ENCODE measurements at places on chromosomes 12 and 14. TPM values are rescaled to one million over a fixed set of nuclear protein-coding genes. Genes with fewer than 3 reads are reported as not detected.

Gene ZDHHC22
- not detected for total RNA-seq

Gene MGP
- total RNA-seq = 31.9 TPM

Gene KLHL28
- total RNA-seq = 5.8 TPM

Gene SLC38A4
- total RNA-seq = 7.6 TPM

Gene TMEM121
- total RNA-seq = 1.9 TPM

Gene KCNC2
- not detected for total RNA-seq

Gene ANO2
- total RNA-seq = 1.0 TPM

Gene PIP4P1
- total RNA-seq = 8.9 TPM

Gene GLIPR1L1
- total RNA-seq = not detected

Gene HVCN1
- total RNA-seq = 1.2 TPM

Gene LARP4
- total RNA-seq = 20.6 TPM

DNA sequence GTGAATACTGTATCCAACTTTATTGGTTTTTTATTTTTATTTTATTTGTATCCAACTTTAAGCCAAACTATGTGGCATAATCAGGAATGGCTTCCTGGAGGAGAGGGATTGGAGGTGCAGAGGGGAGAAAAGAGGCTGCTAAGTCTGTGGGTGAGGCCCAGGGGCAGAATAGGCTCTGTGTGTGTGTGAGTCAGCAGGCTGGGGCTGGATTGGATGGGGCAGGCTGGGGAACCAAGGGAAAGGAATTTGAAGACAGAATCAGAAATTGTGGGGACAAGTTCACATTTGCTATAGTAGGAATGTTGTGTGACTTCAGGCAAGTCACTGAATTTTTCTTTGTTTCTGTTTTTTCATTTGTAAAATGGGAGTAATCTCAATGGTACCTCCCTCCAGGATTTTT is 12.8 kb upstream of the RILPL1 start:
- DNase-seq = no peak
- no peaks in the 10 kb centered on the region for H3K36me3 ChIP-seq
- no peak overlapping the region for H3K27ac ChIP-seq
- H3K27me3 ChIP-seq = no peaks in the 10 kb centered on the region
- H3K4me3 ChIP-seq = no peak overlapping the region
- no peaks in the 10 kb centered on the region for H3K4me1 ChIP-seq

GRCh38 chr14:68593806-68594536 is 198.9 kb downstream of the ZFP36L1 start:
- DNase-seq = no peak
- H3K36me3 ChIP-seq = no peaks in the 10 kb centered on the region
- no peak overlapping the region for H3K4me3 ChIP-seq
- no peaks in the 10 kb centered on the region for H3K27me3 ChIP-seq
- H3K27ac ChIP-seq = no peak overlapping the region

DNA sequence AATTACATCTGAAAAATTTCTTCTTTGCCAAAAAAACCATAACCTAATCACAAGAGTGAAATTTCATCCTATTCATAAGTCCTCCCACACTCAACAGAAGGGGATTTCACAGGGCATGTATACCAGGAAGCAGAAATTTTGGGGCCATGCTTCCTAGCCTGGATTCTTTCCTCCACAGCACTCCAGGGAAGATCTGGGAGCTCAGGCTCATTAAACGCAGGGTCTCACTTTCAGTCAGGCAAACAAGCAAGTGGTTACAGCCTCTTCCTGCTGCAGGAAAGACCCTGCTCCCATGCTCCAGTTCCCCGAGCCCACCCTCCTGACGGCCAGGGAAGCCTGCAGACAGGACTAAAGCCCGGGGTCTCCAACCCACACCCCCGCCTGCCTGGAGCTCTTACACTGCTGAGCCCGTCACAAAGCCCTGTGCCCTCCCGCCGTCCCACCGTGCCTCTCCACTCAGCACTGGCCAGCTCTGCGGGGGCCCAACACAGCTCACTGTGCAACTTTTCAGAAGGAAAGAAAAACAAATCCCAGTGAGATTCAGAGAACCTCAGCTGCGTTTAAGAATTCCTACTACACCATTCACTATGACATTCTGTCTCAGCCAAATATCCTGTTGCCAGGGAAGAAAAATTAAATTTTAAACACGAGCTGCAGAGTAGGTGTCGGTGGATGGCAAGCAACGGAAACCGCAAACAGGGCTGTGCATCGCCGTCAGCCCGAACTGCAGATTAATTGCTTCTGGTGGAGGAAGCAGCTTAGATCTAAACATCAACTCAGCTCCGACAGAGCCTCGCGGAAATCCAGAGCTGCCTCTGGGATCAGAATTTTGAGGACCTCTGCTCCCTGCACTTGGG is 106.7 kb upstream of the SFSWAP start:
- H3K27ac ChIP-seq = no peak overlapping the region
- H3K4me1 ChIP-seq = no peaks in the 10 kb centered on the region
- H3K4me3 ChIP-seq = no peak overlapping the region
- no peaks in the 10 kb centered on the region for H3K36me3 ChIP-seq
- no peaks in the 10 kb centered on the region for H3K27me3 ChIP-seq
- no peak for DNase-seq

- no peaks in the 10 kb centered on the region for H3K27me3 ChIP-seq
- H3K36me3 ChIP-seq = no peaks in the 10 kb centered on the region
- DNase-seq = no peak
- no peak overlapping the region for H3K27ac ChIP-seq
- H3K4me3 ChIP-seq = no peak overlapping the region
- no peaks in the 10 kb centered on the region for H3K4me1 ChIP-seq
These were observed 55.0 kb downstream of the TMX1 start for GRCh38 chr14:51294951-51295525.

DNA sequence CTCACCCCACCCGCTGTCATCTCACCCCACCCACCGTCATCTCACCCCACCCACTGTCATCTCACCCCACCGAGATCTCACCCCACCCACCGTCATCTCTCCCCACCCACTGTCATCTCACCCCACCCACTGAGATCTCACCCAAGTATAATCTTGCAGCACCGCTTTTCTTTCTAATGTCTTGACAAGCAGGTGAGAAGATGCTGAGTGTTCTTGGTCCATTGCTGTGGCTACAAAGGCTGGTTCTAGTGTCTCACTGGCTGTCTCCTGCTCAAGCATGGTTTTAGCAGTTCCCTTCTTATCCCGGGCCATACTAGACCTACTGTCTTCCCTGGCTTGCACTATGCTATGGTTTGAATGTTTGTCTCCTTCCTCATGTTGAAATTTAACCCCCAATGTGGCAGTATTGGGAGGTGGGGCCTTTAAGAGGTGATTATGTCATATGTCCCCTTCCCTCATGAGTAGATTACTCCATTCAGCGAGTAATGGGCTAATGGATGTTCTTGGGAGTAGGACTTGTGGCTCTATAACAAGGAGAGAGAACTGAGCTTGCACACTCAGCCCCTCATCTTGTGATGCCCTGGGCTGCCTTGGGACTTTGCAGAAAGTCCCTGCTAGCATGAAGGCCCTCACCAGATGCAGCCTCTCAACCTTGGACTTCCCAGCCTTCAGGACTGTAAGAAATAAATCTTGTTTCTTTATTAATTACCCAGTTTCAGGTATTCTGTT is 47.7 kb upstream of the PPP2R5C start:
- no peaks in the 10 kb centered on the region for H3K27me3 ChIP-seq
- no peak overlapping the region for H3K4me3 ChIP-seq
- H3K27ac ChIP-seq = no peak overlapping the region
- H3K36me3 ChIP-seq = no peaks in the 10 kb centered on the region
- DNase-seq = peak; percentile 1

DNA sequence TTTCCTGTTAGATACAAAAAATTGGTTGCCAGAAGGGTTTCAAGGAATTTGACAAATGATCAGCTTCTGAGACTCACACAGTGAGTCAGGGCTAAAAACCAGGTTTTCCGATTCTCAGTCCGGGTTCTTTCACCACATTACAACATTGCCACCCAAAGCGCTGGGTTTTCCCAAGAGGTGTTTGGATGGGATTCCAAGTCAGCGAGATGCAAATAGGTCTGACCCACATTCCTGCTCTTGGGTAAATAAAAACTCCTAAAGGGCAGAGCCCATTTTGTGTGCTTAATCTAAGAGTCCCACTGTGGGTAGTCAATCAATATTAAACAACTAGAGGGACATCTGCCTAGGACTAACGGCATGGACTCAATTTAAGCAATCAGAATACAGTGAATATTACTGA is 5.4 kb upstream of the RIC8B start:
- H3K4me1 ChIP-seq = peaks cover 6% of the 10 kb centered on the region
- H3K36me3 ChIP-seq = no peaks in the 10 kb centered on the region
- H3K4me3 ChIP-seq = no peak overlapping the region
- no peaks in the 10 kb centered on the region for H3K27me3 ChIP-seq
- DNase-seq = peak; percentile 24
- H3K27ac ChIP-seq = peak overlapping the region; percentile 55

GRCh38 chr12:55708695-55709233 is 1.1 kb upstream of the ITGA7 start:
- H3K4me1 ChIP-seq = no peaks in the 10 kb centered on the region
- no peaks in the 10 kb centered on the region for H3K27me3 ChIP-seq
- DNase-seq = no peak
- H3K36me3 ChIP-seq = no peaks in the 10 kb centered on the region
- no peak overlapping the region for H3K27ac ChIP-seq
- H3K4me3 ChIP-seq = no peak overlapping the region

GRCh38 chr14:106436310-106436905 is 910.0 kb downstream of the TMEM121 start:
- DNase-seq = peak; percentile 52
- no peaks in the 10 kb centered on the region for H3K27me3 ChIP-seq
- H3K27ac ChIP-seq = no peak overlapping the region
- no peaks in the 10 kb centered on the region for H3K36me3 ChIP-seq
- H3K4me3 ChIP-seq = no peak overlapping the region
- H3K4me1 ChIP-seq = no peaks in the 10 kb centered on the region

- no peak for DNase-seq
- no peak overlapping the region for H3K4me3 ChIP-seq
- no peaks in the 10 kb centered on the region for H3K27me3 ChIP-seq
These were observed 604.5 kb downstream of the VRK1 start for GRCh38 chr14:97401714-97402113.

DNA sequence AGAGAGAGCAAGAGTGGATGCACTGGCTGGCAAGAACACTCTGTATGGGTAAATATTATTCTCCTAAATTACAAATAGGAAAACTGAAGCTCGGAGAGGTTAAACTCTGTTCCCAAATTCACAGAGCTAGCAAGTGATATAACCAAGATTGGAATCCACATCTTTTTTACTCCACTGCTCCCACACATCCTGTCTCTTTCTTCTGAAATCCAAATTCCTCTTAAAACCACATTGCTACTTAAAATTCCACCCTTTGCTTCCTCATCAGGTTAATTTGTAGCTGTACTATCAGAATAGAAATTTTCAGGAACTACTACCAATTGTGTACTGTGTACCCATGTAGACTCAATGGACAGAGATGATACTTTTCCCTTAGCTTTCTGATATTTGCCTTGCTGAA is 74.4 kb downstream of the ARMH4 start:
- H3K4me1 ChIP-seq = no peaks in the 10 kb centered on the region
- no peaks in the 10 kb centered on the region for H3K36me3 ChIP-seq
- no peak for DNase-seq
- no peak overlapping the region for H3K27ac ChIP-seq
- H3K4me3 ChIP-seq = no peak overlapping the region

- H3K36me3 ChIP-seq = no peaks in the 10 kb centered on the region
- no peak overlapping the region for H3K4me3 ChIP-seq
- no peak for DNase-seq
- H3K27me3 ChIP-seq = no peaks in the 10 kb centered on the region
These were observed 2.4 kb downstream of the DHRS2 start for GRCh38 chr14:23638414-23639047.

DNA sequence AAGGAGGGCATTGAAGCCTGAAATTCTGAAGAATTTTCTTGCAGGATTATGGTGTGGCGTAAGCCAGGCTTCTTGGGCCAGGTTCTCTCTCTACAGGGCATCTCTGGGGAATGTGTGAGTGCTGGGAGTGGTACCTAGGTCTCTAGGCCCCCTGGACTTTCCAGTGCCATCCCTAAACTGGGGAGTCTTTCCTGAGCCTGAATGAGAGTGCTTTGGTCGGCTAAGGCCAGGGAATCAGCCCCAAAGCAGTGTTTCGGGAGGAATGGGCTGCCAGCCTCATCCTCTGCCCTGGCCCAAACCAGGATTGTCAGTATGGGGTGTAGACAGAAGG is 93.9 kb downstream of the CALM1 start:
- H3K27ac ChIP-seq = no peak overlapping the region
- no peaks in the 10 kb centered on the region for H3K36me3 ChIP-seq
- no peaks in the 10 kb centered on the region for H3K4me1 ChIP-seq
- H3K27me3 ChIP-seq = no peaks in the 10 kb centered on the region
- no peak overlapping the region for H3K4me3 ChIP-seq
- DNase-seq = no peak

GRCh38 chr14:94097091-94097490 is 13.4 kb upstream of the IFI27 start:
- H3K27ac ChIP-seq = no peak overlapping the region
- H3K4me3 ChIP-seq = no peak overlapping the region
- no peak for DNase-seq

- H3K4me1 ChIP-seq = no peaks in the 10 kb centered on the region
- no peaks in the 10 kb centered on the region for H3K27me3 ChIP-seq
- H3K36me3 ChIP-seq = no peaks in the 10 kb centered on the region
- no peak overlapping the region for H3K27ac ChIP-seq
- H3K4me3 ChIP-seq = no peak overlapping the region
These were observed 354.1 kb downstream of the DPF3 start for GRCh38 chr14:72539661-72540315.

DNA sequence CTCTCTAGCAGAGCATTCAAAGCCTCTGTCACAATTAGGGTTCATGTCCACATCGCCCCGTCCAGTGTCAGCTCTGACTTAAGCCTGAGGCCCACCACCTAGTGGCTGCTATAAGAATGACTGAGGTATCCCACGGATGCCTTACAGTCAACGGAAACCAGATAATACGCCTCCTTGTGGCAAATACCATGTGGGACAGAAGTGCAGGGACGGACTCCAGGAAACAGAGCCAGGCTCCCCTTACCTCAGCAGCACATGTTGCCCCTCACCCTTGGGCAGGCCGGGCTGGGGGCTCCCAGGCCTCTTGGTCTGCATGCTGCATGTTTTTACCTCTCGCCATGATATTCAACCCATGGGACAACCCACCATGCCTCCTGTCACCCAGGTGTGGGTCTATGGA is 86.3 kb downstream of the VWF start:
- H3K36me3 ChIP-seq = no peaks in the 10 kb centered on the region
- no peak overlapping the region for H3K27ac ChIP-seq
- H3K27me3 ChIP-seq = no peaks in the 10 kb centered on the region
- H3K4me3 ChIP-seq = no peak overlapping the region
- no peaks in the 10 kb centered on the region for H3K4me1 ChIP-seq
